ENCODE measurements at places on chromosomes 6 and 20.

GRCh38 chr6:11952316-11952715 lies 59.8 kb upstream of the HIVEP1 start:
- DNase-seq: no peak

- DNase-seq: no peak
Observed at GRCh38 chr20:42703744-42704143, 486.0 kb downstream of the PTPRT start.

GRCh38 chr6:161458201-161458951 lies 184.5 kb upstream of the AGPAT4 start:
- no peak for DNase-seq

- no peak for DNase-seq
Observed at GRCh38 chr6:81865712-81866111, 113.2 kb upstream of the TENT5A start.

- DNase-seq: no peak
Observed at GRCh38 chr6:147067184-147067583, 137.0 kb upstream of the STXBP5 start.

DNA sequence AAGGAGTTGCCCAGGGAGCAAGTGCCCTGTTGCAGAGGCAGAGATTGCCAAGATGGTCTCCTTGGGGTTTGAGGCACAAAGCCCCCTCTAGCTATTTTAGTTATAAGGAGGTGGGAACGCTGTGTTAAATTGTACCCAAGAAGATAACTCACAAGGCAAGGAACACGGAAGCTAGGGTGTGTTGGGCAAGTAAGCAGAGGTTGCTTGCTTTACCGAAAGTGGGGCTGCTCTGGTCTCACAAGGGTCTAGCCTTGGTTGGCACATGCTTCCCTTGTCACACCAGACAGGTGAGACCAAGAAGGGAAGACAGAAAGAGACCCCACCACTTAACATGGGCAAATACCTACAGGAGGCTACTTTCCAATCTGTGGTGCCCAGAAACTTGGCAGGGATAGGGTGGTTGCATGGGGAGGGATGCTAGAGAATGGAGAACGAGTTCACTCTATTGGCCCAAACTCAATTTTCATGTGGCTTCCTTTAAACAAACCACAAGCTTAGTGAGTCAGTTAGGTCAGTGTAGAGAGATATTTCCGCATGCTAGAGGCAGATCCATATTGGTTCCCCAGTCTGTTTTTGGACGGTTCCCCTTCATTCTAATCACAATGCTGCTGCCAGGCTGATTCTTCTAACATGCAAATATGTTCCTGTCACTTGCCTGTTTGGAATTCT lies 42.4 kb downstream of the PLAGL1 start:
- no peak for DNase-seq

GRCh38 chr6:99490608-99491007 lies 24.6 kb downstream of the USP45 start:
- DNase-seq: no peak
